ENCODE measurements at places on chromosomes 1 and 21. TPM values are rescaled to one million over a fixed set of nuclear protein-coding genes. Genes with fewer than 3 reads are reported as not detected.

Gene AMPD1
- polyA plus RNA-seq, result not detected

GRCh38 chr1:221644663-221645258, 97.1 kb downstream of the DUSP10 start:
- no peaks in the 10 kb centered on the region for H3K27me3 ChIP-seq
- H3K36me3 ChIP-seq, result no peaks in the 10 kb centered on the region
- H3K27ac ChIP-seq, result no peak overlapping the region
- DNase-seq, result no peak
- peaks cover 17% of the 10 kb centered on the region for H3K4me1 ChIP-seq

DNA sequence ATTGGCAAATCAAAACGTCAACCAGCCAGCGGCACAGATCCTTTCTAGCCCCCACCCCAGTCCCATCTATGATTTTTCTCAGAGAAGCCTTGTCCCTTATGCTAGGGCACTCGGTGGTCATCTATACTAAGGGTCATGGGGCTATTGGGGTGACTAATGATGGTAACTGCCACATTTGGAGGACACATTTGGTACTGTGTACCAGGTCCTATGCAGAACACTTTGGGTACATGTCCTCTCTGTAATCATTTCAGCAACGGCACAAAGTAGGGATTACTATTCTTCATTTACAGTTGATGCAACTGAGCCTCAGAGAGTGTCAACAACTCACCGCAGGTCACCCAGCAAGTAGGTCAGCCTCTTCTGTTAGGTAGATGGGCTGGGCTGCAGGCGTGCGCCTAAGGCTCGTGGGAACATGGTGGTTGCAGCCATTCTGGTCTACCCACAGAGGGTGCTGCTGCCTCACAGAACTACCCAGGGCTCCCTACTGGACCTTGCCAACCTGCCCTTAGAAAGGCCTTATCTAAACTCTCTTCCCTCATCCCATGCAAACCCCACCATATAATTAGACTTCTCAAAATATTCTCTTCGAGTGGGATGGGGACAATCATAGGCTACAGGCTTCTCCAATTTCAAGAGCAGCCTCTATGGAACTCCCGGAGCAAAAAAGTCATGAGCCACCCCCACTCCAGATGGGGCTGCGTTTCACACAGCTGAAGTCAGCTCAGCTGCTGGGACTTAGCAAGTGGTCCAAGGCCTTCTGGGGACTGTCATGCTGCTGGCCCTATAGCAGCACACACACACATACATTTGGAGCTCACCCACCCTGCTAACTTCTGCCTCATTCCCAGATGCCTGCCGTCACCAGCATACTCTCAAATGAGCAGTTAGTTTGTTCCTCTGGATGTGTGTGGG, 5.8 kb upstream of the SDHB start:
- H3K4me1 ChIP-seq, result no peaks in the 10 kb centered on the region
- H3K27ac ChIP-seq, result peak overlapping the region; percentile 38
- peak; percentile 13 for DNase-seq
- H3K36me3 ChIP-seq, result no peaks in the 10 kb centered on the region
- peaks cover 6% of the 10 kb centered on the region for H3K27me3 ChIP-seq

- H3K4me1 ChIP-seq, result no peaks in the 10 kb centered on the region
- H3K27me3 ChIP-seq, result no peaks in the 10 kb centered on the region
- H3K36me3 ChIP-seq, result no peaks in the 10 kb centered on the region
- DNase-seq, result no peak
- H3K27ac ChIP-seq, result no peak overlapping the region
These were observed 252.2 kb upstream of the ADAMTS5 start for GRCh38 chr21:27219068-27219467.

DNA sequence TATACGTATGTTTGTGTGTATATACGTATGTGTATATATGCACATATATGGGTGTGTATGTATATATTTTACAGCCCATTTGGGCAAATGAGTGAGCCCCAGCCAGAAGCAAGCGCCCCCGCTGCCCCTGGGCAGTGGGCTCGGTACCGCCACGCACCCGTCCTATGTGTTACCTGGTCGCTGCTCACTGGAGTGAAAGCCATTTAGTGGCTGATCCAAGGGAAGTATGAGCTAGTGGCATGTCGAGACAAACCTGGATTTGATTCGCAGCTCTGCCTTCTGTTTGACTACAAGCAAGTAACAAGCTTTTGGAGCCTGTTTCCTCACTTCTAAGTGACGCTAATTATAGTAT, 35.8 kb upstream of the JAK1 start:
- peak overlapping the region; percentile 89 for H3K4me3 ChIP-seq
- H3K4me1 ChIP-seq, result peaks cover 18% of the 10 kb centered on the region
- H3K27ac ChIP-seq, result no peak overlapping the region
- H3K36me3 ChIP-seq, result peaks cover 18% of the 10 kb centered on the region

- H3K4me1 ChIP-seq, result no peaks in the 10 kb centered on the region
- DNase-seq, result no peak
- no peaks in the 10 kb centered on the region for H3K36me3 ChIP-seq
- H3K27me3 ChIP-seq, result no peaks in the 10 kb centered on the region
These were observed 1604.7 kb downstream of the PLA2G4A start for GRCh38 chr1:188433425-188433824.

GRCh38 chr1:33719326-33719725, 144.6 kb upstream of the HMGB4 start:
- H3K27ac ChIP-seq, result no peak overlapping the region
- DNase-seq, result no peak
- H3K4me3 ChIP-seq, result no peak overlapping the region
- H3K27me3 ChIP-seq, result peaks cover 13% of the 10 kb centered on the region

GRCh38 chr21:34279883-34280282, 83.9 kb upstream of the KCNE2 start:
- no peak overlapping the region for H3K27ac ChIP-seq
- no peaks in the 10 kb centered on the region for H3K4me1 ChIP-seq
- no peak overlapping the region for H3K4me3 ChIP-seq
- H3K36me3 ChIP-seq, result no peaks in the 10 kb centered on the region

All from naive B cell (primary cell).